Endothelial cell (in vitro differentiated cells): ENCODE measurements at places on chromosomes 2 and 18. TPM values are rescaled to one million over a fixed set of nuclear protein-coding genes. Genes with fewer than 3 reads are reported as not detected.
A peak's percentile ranks its signal among the peaks of the same experiment; 100 is the strongest.

- DNase-seq: no peak
These were observed 32.1 kb downstream of the GRHL1 start for GRCh38 chr2:9983401-9984216.

DNA sequence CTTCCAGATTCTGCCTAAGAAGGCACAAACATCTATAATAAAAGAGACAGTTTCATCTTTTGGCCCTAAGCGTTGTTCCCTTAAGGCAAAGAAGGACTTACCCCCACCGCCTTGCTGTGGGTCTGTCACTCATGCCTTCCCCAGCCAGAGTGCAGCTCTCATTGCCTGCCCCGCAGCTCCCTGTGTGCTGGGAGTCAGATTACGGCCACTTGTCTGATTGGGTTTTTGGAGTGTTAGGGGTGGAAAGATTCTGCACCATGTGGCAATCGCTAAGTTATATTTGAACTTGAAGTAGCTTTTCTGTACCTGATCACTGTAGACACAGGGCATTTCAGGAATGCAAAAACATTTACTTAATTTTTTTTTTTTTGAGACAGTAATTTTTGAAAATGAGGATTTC, at the start of gene AQP4:
AQP4 (minus strand) TSS at position 151 of the 400 bp plus-strand sequence; CDS start at position 133, 18 bp downstream.
- DNase-seq: no peak

DNA sequence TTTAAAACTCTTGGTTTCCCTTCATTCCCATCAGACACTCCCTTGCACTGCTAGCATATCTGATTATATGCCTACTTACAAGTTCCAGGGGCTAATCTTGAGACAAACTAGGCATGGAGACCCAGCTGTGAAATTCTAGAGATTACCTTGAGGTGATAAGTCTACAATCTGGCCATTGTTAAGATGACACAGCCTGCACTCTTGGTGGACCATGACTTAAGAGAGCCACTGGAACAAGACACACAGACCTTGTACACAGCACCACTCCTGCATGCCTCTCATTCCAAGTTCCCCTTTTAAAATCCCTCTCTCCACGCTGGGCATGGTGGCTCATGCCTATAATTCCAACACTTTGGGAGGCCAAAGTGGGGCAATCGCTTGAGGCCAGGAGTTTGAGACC, 387.2 kb upstream of the DCC start:
- DNase-seq: no peak

DNA sequence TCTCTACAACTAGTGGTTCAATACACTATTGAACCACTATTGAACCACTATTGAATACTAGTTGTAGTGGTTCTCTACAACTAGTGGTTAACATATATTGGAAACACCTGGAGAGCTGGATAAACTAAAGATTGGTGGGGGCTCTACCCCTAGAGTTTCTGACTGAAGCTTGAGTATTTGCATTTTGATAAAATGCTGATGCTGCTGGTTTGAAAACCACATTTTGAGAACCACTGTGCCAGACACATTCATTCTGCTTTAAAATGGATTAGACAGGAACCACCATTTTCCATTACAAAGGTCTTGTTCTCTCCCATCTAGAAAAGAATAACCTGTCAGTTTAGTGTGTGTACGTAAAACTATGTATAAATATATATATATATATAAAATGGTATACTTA, 133.3 kb downstream of the TMEM247 start:
- no peak for DNase-seq

DNA sequence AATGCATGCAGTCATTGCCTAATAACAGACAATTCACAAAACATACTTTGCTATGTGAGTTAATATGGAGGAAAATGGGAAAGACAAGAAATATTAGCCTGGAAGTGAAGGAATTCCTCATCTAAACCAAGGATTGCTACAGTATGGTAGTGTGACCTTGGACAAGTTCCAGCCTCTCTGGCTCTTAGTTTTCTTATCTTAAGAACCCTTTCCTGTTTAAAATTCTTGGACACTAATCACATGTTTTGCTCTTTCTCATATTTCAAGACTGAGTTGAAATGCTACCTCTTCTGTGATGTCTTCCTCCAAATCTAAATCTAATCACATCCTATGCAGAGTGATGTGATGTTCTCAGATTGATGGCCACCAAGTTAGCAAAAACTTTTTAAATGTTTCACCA, 20.8 kb upstream of the ADAM23 start:
- no peak for DNase-seq

DNA sequence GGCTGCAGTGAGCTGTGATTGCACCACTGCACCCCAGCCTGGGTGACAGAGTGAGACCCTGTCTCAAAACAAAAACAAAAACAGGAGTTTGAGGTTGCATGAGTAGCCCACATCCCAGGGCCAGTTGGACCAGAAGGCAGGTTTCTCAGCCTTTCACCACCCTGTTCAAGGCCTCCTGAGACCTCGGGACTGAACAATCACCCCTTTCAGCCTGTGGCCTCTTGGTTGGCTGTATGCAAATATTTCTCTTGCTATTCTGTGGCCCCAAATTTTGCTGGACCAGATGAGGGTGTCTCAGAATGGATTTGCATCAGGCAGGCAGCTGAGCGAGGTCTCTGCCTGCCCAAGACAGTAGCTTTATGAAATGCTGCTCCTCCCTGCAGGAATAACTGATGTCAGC, 56.9 kb downstream of the DPYSL5 start:
- DNase-seq: no peak

DNA sequence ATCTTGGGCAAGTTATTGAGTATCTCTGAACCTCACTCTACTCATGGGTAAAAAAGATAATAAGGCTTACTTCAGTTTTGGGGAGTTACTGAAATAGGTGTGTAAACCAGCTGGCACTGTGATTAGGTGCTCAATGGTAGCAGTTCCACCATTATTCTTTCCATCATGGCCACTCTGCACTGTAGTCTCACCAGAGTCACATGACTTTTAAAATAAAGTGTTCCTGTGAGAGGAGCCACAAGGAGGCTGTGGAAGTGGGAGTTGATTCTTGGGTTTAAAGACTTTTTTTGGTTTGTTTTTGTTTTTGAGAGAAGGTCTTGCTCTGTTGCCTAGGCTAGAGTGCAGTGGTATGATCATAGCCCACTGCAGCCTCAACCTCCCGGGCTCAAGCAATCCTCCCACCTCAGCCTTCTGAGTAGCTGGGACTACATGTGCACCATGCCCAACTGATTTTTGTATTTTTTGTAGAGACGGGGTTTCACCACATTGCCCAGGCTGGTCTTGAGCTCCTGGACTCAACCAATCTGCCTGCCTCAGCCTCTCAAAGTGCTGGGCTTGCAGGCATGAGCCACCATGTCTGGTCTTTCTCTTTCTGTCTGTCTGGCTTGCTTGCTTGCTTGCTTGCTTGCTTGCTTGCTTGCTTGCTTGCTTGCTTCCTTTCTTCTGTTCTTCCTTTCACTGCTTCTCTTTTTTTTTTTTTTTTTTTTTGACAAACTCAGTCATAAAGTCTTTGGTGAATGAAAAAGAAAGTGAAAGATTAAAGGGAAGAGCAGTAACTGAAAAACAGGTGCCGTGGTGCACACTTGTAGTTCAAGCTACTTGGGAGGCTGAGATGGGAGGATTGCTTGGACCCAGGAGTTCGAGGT, 21.2 kb upstream of the ACVR1 start:
- no peak for DNase-seq

DNA sequence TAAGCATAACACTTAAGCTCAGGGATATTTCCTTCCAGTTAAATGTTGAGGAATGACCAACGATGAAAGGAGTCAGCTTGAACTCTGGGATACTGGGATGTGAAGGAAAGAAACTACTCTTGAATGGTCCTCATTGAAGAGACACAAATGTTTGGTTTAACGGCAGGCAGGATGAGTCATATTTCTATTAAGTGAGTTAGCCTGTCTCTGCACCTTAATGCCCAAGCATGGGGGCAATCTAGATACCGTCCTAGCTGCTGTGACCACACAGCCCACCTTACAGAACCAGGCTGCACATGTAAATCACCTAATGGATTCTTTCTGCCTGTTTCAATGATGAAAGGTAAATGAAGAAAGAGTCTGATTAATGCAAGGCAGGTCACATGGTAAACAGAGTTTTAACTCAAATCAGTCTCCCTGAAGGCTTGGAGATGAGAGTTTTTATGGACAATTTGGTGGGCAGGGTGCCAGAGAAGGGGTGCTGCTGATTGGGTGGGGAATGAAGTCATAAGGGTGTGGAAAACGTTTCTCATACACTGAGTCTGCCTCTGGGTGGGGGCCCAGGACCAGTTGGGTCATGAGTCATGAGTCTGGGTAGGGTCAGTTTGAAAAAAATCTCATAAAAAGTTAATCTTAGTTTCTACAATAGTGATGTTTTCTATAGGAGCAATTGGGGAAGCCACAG, 144.6 kb upstream of the MMADHC start:
- no peak for DNase-seq

DNA sequence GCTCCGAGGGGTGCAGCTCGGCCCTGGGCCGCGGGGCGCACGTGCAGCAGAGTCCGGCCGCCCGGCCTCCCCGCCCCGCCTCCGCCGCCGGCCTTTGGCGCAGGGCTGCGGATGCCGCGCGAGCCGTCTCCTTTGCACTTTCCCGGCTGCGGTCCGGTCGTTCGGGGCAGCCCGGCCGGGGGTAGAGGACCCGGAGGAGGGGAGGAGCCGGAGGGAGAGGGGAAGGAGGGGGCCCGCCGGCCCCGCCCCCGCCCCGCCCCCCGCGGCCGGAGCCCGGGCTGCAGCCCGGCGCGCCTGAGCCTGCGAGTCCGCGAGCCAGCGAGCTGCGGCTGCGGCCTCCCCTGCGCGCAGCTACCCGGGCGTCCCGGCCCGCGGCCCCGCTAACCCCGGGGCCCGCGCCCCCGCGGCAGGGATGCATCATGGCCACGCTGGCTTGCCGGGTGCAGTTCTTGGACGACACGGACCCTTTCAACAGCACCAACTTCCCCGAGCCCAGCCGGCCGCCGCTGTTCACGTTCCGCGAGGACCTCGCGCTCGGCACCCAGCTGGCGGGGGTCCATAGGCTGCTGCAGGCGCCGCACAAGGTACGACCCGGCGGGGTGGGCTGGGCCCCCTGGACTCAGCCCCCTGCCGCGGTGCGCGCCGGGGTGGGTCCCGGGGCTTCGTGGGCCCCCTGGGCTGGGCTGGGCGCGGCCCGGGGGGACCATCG, at the start of gene FHOD3:
FHOD3 (plus strand) TSS at position 297 of the 709 bp plus-strand sequence; CDS start at position 420, 123 bp downstream.
- DNase-seq: peak; percentile 65

GRCh38 chr2:111633643-111634042, 250.3 kb downstream of the ANAPC1 start:
- DNase-seq: no peak

GRCh38 chr2:11925295-11926066, 179.0 kb downstream of the LPIN1 start:
- no peak for DNase-seq

GRCh38 chr18:42632801-42633200, 482.7 kb downstream of the RIT2 start:
- DNase-seq: no peak

DNA sequence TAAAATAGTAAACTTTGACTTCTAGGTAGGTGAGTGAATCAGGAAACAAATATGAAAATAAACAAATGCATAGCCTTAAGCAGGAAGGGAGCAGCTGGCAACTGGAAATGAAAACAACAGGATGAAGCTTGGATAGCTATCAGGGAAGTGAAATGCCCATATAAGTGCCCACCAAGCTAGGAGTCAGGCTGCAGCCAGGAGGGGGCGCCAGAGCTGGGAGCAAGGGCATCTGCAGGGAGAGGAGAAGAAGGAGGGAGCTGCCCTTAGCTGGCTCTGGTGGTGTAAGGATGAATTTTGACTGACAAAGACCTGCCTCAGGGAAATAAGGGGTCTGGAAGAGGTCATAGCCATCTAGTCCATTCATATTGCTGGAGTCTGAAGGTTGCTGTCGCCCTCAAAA, 298.3 kb downstream of the TDRD15 start:
- peak; percentile 85 for DNase-seq

GRCh38 chr2:160407393-160408172, 86.0 kb downstream of the RBMS1 start:
- DNase-seq: peak; percentile 56

DNA sequence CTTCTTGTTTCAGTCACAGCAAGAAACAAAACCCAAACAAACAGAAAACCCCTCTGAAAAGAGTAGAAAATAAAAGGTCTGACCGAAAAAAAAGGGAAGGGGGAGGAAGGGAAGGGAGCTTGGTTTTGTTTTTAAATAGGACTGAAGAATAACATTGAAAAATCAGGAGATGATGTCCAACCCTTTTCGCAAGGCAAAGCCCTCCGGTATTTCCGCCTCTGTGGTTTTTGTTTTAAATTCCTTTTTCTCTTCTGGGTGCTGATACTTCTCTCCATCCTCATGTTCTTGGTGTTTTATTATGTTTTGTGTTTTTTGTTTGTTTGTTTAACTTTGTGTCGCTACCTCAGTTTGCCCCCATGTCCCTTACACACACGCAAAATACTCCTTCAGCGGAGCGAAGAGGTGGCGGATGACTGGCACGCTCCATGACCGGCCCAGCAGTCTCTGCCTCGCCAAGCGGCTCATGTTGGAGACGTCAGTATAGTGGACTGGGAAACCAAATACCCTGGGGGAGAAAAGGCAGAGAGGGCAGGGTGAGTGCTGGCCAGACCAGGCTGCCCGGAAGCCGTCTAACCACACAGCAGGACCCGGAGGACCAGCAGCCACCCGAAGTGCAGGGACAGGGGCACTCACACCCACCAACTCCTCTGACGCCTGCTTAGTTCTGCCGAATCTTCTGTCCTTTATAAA, 65.7 kb upstream of the POMC start:
- DNase-seq: no peak

DNA sequence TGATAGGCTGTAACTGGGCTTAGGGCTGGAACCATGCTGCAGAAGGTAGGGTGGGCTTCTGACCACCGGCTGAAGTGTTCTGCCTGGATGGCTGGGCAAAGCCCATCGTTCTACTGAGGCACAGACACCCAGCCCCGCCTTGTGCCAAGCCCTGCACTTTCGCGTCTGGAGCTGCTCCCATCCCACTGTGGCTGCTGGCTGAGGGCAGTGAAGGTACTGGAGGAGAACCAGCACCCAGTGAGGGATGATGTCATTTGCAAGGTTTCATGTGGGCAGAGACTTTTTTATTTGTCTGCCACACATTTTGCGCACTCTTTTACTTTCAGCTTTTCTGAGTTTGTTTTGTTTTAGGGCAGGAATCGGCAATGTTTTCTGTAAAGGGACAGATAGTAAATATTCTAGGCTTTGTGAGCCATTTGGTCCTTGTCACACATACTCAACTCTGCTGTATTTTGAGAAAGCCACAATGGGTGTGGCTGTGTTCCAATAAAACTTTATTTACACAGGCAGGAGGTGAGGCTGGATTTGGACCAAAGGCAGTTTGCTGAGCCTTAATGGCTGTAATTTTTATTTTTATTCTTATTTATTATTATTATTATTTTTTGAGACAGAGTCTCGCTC, 85.6 kb downstream of the ASB1 start:
- DNase-seq: no peak

DNA sequence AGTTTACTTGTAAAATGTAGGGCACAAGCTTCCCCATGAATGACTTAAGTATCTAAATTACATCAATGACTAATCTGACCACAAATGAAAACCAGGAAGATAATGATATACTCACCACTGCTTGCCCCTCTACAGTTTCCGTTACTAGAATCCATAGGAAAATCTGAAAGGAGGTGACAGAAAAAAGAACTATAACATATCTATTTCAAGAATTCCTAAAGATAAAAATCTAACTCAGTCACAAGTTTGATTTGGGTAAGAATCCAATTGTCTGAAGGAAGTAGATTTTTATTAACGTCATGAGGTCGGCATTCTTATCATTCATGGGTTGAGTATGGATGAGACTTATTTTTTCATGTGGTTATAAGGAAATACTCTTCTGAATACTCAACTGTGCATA, 7.8 kb downstream of the FRZB start:
- no peak for DNase-seq

CPO gene
- total RNA-seq: not detected

UGT1A5 gene
- not detected for total RNA-seq

CD8B gene
- total RNA-seq: not detected

MYO3B gene
- total RNA-seq: 1.3 TPM

GPR75 gene
- 5.1 TPM for total RNA-seq

HSPD1 gene
- 212 TPM for total RNA-seq

AQP12B gene
- not detected for total RNA-seq

SIX3 gene
- not detected for total RNA-seq
